ENCODE measurements at places on chromosomes 2 and 18. TPM values are rescaled to one million over a fixed set of nuclear protein-coding genes. Genes with fewer than 3 reads are reported as not detected.
A peak's percentile ranks its signal among the peaks of the same experiment; 100 is the strongest.

Gene FEV
- polyA plus RNA-seq: not detected

Gene ERBB4
- polyA plus RNA-seq: not detected

Gene PSME4
- polyA plus RNA-seq: 2.3 TPM

DNA sequence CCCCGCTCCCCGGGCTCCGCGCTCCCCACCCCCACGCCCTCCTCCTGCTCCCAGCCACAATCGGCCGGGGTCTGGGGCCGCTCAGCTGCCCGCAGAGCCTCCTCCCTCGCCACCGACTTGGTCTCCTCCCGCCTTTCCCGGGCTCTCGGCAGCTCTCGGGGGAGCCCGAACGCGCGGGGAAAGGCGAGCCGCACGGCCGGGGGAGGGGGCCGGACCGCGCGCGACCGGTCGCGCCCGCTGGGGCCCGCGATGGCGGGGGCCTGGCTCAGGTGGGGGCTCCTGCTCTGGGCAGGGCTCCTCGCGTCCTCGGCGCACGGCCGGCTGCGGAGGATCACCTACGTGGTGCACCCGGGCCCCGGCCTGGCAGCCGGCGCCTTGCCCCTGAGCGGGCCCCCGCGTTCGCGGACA, 327 bp downstream of the LTBP1 start:
- no peaks in the 10 kb centered on the region for H3K27me3 ChIP-seq
- H3K36me3 ChIP-seq: no peaks in the 10 kb centered on the region
- H3K27ac ChIP-seq: no peak overlapping the region

DNA sequence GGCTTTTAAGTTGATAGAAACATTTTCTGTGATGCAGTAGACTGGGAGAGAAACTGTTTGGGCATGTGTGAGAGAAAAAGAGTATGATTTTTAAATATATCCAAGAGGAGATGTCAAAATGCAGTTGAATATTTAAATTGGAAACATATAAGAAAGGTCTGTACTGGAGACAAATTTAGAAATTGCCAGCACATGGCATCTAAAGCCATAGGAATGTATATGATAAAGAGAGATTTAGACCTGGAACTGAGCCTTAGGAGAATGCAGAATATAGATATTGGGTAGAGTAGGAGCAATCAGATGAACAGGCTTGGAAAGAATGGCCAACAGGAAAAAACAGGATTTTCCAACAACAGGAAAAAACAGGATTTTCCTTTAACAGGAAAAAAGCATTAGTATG, 680.8 kb downstream of the MBD2 start:
- H3K27me3 ChIP-seq: no peaks in the 10 kb centered on the region
- H3K36me3 ChIP-seq: no peaks in the 10 kb centered on the region
- H3K4me3 ChIP-seq: no peak overlapping the region
- H3K4me1 ChIP-seq: no peaks in the 10 kb centered on the region

Gene GFPT1
- 14.5 TPM for polyA plus RNA-seq

GRCh38 chr2:105804266-105804665, 59.6 kb downstream of the NCK2 start:
- no peak overlapping the region for H3K4me3 ChIP-seq
- H3K27me3 ChIP-seq: no peaks in the 10 kb centered on the region
- no peak for DNase-seq
- peak overlapping the region; percentile 74 for H3K27ac ChIP-seq

Gene DLX1
- not detected for polyA plus RNA-seq

DNA sequence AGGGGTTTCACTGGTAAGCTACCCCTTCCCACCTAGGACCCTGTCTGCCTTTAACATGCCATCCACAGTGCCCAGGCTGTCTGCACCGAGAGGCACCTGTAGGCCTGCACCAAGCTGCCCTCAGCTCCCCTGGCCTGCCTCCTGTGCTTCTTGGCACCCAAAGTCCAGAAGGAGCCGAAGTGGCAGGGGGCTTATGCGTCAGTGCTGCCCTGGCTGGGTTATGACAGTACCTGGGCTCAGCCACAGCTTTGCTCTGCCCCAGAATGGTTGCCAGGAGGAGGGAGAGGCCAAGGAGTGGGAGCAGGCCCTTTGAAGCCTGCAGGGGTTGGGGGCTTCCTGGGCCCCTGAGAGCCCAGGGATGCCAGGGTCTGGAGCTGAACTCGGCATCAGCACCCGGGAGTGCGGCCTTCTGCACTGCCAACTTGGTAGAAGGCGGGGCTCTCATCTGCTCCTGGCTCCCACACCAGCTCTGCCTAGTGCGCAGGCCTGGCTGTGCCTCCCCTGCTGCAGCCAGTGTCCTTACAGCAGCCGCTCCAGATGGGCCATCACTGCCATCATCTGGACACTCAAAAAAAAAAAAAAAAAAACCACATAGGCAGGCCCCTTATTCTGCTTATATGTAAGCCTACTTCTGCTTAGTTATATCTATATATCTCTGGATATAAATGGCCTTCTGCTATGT, 155.4 kb downstream of the THSD7B start:
- no peak for DNase-seq
- H3K27ac ChIP-seq: no peak overlapping the region
- no peak overlapping the region for H3K4me3 ChIP-seq
- no peaks in the 10 kb centered on the region for H3K27me3 ChIP-seq
- H3K4me1 ChIP-seq: no peaks in the 10 kb centered on the region

Gene TSPYL6
- polyA plus RNA-seq: not detected

DNA sequence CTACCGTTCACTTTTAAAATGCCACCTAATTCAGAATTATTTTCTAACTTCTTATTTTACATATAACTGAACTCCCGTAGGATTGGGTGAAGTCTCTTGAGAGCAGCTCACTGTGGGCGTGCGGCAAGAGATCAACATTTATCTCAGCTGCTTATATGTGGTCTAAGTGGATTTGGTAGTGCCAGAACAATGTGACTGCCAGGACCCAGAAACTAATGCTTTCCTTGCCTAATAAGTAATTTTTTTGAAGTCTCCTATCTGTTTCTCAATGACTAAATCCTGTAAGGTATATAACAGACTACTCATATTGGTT, 11.2 kb upstream of the NFE2L2 start:
- H3K27me3 ChIP-seq: no peaks in the 10 kb centered on the region
- no peak overlapping the region for H3K4me3 ChIP-seq
- DNase-seq: no peak
- H3K27ac ChIP-seq: no peak overlapping the region
- H3K36me3 ChIP-seq: no peaks in the 10 kb centered on the region

Gene FAM124B
- polyA plus RNA-seq: 1.2 TPM

Gene CTNNA2
- not detected for polyA plus RNA-seq

DNA sequence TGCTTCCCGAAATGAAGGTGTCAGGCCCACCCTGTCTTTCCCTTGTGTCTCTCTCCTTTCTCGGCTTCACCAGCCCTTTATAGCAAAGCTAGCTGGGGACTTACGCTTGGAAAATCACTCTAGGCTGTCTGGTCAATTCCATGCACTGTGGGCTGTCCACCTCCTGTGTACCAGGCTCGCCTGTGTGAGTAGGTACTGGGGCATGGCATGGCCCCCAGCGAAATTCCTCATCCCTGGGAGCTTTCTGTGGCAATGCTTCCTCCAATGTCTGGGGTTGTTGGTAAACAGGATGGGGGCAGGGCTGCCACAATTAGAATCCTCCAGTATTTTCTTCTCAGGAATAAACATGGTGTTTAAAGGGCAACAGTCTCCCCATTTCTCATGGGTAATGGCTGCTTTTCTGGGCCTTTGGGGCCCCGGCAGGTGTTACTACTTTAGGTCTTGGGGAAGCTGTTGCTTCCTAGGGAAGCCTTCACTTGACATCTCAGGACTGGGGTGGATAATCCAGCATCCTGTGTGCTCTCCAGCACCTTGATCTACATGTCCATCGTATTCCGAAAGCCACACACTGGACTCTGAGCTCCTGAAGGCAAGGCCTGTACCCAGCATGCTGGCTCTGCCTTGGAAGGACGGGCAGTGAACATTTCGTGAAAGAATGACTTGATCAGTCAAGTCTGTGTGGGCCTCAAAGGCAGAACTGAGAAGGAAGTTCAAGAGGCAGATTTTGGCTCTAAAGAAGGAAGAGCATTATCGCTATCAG, 21.1 kb downstream of the RHOB start:
- DNase-seq: no peak
- H3K27me3 ChIP-seq: no peaks in the 10 kb centered on the region
- H3K36me3 ChIP-seq: no peaks in the 10 kb centered on the region

GRCh38 chr2:103161456-103162289, 399.8 kb downstream of the TMEM182 start:
- H3K27ac ChIP-seq: no peak overlapping the region
- no peak overlapping the region for H3K4me3 ChIP-seq
- no peaks in the 10 kb centered on the region for H3K36me3 ChIP-seq
- no peak for DNase-seq
- no peaks in the 10 kb centered on the region for H3K27me3 ChIP-seq
- H3K4me1 ChIP-seq: no peaks in the 10 kb centered on the region

GRCh38 chr18:43485545-43485963, 208.3 kb upstream of the SYT4 start:
- no peak overlapping the region for H3K27ac ChIP-seq
- no peaks in the 10 kb centered on the region for H3K36me3 ChIP-seq
- H3K4me3 ChIP-seq: no peak overlapping the region
- no peaks in the 10 kb centered on the region for H3K27me3 ChIP-seq
- no peak for DNase-seq

- no peaks in the 10 kb centered on the region for H3K27me3 ChIP-seq
- peaks cover 28% of the 10 kb centered on the region for H3K4me1 ChIP-seq
- H3K36me3 ChIP-seq: no peaks in the 10 kb centered on the region
- peak overlapping the region; percentile 86 for H3K4me3 ChIP-seq
- peak overlapping the region; percentile 71 for H3K27ac ChIP-seq
- DNase-seq: no peak
Measured at GRCh38 chr2:196925768-196926561, 542 bp downstream of the PGAP1 start.

Gene ADNP2
- 9.2 TPM for polyA plus RNA-seq

DNA sequence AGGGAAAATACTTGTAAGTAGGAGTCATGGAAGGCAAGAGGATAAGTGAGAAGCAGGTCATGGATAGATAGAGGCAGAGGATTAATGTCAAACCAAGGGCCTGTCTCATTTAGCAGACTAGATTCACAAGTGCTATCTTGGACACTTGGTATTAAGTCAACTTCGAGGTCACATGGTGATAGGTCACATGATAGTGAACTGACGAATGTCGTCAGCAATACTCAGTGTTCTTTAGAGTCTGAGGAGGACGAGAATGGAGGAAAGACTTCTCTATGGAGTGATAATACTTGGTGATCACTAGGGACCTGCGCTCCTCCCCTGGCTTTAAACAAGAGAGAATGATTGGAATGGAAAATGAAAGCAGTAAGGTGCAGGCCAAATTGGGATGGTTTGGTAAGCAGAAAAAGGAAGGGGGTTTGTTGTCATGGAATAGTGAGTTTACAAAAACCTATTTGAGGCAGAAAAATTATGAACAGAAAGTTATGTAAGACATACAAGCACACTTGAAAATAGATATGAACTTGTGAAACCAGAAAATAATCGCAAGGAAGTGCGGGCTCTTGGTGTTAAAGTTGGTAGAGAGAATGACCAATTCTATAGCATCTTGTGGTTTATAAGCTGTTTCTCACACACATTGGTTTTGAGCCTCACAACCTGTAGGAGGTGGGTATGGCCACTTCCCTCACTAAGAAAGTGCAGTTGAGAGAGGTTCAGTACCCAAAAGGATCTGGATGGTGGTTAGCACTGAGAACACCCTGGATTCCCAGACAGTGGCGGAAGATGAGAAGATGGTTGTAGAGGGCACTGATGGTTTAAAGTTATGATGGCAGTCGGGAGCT, 141.5 kb downstream of the WDSUB1 start:
- no peak overlapping the region for H3K4me3 ChIP-seq
- H3K27ac ChIP-seq: no peak overlapping the region
- DNase-seq: no peak

GRCh38 chr18:79507076-79507545, 111.4 kb downstream of the NFATC1 start:
- peak overlapping the region; percentile 36 for H3K27ac ChIP-seq
- H3K27me3 ChIP-seq: no peaks in the 10 kb centered on the region
- peaks cover 1% of the 10 kb centered on the region for H3K36me3 ChIP-seq
- no peak overlapping the region for H3K4me3 ChIP-seq
- peaks cover 54% of the 10 kb centered on the region for H3K4me1 ChIP-seq
- DNase-seq: no peak

DNA sequence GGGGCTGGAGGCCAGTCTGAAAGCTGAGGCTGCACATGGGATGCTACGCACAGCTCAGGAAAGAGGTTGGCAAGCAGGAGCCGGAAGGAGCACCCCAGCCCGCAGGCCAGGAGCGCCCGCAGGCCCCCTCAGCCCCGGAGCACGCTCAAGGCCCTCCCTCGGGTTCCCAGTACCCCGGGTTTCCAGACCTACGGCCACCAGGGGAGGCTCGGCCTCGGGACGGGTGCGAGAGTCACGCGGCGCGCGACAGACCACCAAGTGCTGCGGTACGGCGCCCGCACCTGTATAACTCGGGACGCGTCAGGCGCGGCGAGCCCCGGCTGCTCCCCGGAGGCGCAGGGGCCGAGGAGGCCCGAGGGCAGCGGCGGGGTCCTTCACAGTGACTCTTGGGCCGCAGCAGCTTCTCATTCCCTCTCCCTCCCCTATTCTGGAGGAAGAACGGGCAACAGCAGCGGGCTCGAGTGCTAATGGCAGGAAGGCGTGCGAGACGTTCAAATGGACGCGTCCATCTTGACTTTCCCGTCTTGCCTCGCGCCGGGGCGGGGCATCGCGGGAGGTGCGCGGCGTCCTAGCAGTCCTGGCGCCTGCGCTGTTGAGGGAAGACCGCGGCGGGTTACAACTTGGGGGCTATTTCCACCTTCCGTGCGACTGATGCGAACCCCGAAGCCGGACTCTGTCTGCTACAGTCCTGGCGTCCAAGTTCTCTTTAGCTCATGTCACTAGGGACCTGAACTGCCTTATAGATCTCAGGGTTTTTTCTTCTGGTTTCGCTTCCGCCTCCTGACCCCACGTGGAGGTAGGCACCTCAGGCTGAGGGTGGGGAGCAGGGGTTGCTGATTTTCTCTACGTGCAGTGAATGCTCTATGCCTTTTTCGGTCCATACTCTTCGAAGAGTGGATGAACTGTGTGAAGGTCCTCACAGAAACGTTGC, at the start of gene ANAPC1:
Gene ANAPC1, minus strand, starts transcription at position 533 of the 931 bp plus-strand sequence. CDS start 3,368 bp downstream, outside the sequence.
- no peaks in the 10 kb centered on the region for H3K36me3 ChIP-seq
- H3K4me3 ChIP-seq: peak within 1 kb of the TSS; percentile 77
- DNase-seq: peak; percentile 81

DNA sequence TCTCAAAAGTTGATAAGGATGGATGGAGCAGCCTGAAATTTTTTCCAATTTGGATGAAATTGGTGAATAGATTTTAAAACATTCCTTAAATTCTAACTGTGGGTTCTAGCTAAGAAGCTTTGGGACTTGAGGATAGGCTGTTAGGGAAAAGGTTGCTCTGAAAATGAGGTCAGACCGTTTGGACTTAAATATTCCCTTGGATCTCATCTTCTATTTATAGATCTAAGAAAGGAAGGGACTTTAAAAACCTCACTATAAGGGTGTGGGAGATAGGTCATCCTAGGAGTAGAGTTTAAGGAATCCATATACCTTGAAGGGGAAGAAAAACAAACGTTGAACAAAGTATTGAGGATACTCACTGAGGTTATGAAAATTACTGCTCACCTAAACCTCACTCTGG, 17.4 kb upstream of the SNORC start:
- peaks cover 48% of the 10 kb centered on the region for H3K36me3 ChIP-seq
- no peak overlapping the region for H3K4me3 ChIP-seq

- no peak overlapping the region for H3K27ac ChIP-seq
- no peak overlapping the region for H3K4me3 ChIP-seq
- H3K36me3 ChIP-seq: peaks cover 19% of the 10 kb centered on the region
- DNase-seq: no peak
Measured at GRCh38 chr2:61029533-61029932, 11.5 kb upstream of the PUS10 start.

Data from CD4-positive, alpha-beta memory T cell (primary cell).